SJSA1 (cell line): ENCODE measurements at places on chromosomes 11 and 22.

DNA sequence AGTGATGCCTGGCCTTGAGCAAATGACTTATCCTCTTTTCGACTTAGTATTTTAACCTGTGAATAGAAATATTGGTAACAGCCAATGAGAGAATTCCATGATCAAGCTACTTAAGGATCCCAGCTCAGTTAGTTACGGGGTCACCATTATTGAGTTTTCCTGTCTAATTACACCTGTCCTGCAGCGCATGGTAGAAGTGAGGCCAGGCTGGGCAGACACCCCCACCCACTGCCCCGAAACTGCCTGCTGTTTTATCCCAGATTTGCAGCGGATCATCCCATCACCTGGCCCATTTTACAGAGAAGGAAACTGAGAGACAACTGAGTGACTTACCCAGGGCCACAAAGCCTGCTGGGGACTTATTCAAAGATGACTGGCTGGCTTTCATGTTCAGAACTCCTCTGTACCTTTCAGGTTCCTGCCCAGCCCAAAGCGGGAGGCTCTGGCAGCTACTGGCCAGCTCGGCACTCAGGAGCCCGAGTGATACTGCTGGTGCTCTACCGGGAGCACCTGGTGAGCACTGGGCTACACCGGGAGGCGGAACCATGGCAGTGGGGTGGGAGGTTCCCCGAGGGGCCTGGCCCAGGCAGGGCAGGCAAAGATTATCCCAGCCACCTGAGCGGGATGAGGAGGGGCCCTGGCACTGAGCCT lies 1.4 kb downstream of the MUS81 start:
- DNase-seq: no peak

DNA sequence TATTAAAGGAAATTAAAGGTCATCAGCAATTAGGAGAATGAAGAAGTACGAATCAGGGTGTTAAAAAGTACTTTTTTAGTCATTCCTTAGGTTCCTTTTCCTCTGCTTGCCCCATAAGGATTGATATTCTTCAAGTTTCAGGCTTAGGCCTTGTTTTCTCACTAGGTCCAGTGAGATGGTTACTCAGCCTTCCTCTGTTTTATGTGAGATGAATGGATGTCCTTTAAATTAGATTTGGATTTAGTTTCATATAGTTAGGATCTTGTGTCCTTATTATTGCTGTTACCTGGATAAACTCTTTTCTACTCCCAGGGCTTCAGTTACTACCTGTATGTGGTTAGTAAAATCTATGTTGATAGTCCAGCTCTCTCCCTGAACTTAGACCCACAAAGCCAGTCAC lies 29.2 kb downstream of the FAR1 start:
- no peak for DNase-seq

DNA sequence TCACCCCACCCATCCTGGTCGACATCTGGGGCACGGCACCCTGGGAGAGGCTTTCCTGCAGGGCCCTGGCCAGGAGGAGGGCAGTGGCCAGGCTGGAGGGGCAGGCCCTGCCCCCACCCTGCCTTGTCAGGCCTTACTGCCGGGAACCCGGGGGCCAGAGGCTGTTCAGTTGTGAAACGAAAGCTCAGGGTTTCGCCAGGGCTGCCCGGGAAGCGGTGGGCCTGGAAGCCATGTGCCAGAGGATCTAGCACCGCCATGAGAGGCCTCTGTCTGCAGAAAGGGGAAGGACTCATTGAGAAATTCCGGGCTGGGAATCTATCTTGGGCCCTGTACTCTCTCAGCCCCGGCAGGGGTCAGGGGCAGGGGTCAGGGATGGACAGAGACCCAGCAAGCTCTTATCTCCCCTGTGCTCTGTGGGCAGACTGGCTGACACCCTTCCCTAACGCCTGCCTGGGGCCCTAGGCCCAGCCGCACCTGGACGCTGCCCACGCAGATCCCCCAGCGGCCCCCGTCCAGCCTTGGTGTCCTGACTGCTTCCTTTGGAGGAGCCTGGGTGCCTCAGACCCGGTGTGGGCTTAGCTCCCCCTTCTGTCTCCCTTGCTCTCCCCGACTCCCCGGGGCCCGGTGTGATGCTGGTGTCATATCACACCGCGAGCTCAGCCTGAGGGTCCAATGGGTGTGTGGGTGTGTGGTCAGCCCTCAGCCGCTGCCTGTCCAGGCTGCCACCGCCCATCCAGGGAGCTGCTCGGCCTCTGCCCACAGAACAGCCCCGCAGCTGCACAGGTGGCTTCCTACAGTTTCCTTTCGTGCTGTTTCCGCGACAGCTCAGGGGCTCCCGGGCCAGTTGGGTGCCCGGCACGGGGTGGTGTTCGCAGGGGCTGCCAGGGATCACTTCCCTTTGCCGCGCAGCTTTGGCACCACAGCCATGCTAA lies 6.5 kb downstream of the PIM3 start:
- DNase-seq: no peak

- peak; percentile 81 for DNase-seq
Measured at GRCh38 chr11:14380947-14381561, 22.1 kb upstream of the RRAS2 start.

DNA sequence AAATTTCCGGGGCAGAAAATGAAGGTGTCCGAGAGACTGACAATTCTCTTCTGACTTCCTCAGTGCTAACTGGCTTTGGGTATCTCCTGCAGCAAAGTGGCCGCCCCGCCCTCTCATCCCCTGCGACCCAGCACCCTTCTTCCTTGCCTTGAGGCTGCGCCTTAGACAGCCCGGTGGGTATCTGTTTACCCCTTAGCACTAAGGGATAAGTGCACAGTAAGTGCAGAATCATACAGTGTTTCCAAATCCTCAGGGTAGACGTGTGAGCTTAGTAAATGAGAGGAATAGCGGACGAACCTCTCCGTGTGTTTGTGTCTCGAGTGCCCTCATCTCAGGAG lies 368 bp upstream of the CHORDC1 start:
- no peak for DNase-seq

GRCh38 chr22:30221121-30221992 lies 25.2 kb downstream of the LIF start:
- no peak for DNase-seq

DNA sequence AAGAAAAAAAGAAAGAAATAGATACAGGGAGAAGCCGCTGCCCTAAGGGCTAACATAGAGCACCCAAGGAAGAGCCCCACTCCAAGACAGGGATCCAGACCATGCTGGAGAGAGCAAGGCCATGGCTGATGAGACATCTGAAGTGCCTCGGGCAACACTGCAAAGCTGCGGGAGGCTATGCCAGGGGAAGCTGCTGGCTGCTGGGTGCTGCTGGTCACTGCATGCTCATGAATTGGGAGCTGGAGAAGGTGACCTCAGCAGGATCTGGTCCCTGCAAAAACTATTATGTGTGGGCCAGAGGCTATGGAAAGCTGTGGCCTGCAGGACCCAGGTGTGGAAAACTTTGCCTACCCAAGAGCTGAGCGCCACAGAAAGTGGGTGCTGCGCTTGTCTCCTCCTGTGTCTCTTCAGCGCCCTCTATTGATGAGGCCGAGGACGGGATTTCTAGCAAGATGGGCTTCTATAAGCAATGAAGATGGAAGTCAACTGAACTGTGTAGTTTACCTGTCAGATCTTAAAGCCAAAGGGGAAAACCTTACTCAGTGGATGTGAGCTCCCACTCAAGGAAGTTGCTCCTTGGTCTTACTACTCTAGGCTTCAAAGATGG lies 17.3 kb upstream of the SLC29A2 start:
- DNase-seq: peak; percentile 87

GRCh38 chr11:11387622-11388305 lies 34.7 kb upstream of the CSNK2A3 start:
- DNase-seq: no peak

GRCh38 chr11:87879118-87879517 lies 296.1 kb downstream of the RAB38 start:
- DNase-seq: no peak

GRCh38 chr22:44399906-44400762 lies 87.4 kb upstream of the SHISAL1 start:
- DNase-seq: no peak

DNA sequence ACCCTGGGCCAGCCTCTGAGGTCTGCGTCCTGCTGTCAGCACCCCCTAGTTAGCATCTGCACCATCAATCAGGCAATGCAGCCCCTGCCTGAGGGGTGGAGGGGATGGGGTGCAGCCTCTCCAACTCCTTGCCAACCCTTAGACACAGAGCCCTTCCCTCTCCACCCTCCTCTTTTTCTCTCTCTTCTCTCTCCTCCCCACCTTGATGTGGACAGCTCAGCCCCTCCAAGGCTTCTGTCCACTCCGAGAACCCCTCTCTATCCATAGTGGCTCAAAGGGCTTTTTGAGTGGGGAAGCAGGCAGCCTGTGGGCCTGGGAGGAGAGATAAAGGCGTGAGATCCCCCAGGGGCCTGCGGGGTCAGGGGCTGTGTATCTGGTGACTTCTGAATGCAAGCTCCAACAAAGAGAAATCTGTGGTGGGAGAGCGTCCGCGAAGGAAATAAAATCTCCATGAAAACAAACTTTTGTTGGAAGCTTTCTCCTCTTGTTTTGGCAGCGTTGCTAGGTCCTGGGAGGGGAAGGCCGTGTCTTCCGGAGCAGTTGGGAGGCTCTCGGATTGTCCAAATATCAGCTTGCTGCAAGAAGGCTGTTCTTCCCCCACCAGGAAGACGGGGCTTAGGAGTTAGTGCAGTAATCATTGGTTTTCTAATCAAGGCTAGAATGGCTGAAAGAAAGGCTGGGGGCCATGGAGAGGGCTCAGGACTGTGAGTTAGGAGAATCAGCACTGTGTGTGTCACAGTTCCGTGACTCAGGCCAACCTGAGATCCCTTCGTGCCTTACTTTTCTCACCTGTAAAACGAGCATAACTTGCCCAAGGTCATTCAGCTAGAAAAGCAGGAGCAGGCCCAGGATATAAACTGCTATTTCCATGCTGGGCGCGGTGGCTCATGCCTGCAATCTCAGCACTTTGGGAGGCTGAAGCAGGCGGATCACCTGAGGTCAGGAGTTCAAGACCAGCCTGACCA lies 50.3 kb downstream of the PKNOX2 start:
- DNase-seq: no peak

DNA sequence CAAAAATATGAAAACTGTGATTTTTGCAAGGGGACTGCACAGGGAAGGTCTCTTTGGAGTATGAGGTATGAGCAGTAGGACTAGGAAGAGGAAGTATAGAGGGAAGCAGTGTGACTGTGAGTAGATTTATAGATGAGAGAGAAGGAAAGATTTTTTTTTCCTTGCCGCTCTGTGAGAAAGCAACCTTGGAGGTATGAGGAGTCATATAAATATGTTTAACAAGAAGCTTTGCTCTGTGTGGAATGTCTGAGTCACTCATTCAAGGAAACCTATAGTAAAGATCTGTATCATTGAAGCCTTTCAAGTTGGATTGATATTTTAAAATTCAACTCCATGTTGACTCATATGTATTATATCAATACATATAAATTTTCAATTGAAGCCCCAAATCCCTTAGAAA lies 26.2 kb downstream of the DNHD1 start:
- no peak for DNase-seq

DNA sequence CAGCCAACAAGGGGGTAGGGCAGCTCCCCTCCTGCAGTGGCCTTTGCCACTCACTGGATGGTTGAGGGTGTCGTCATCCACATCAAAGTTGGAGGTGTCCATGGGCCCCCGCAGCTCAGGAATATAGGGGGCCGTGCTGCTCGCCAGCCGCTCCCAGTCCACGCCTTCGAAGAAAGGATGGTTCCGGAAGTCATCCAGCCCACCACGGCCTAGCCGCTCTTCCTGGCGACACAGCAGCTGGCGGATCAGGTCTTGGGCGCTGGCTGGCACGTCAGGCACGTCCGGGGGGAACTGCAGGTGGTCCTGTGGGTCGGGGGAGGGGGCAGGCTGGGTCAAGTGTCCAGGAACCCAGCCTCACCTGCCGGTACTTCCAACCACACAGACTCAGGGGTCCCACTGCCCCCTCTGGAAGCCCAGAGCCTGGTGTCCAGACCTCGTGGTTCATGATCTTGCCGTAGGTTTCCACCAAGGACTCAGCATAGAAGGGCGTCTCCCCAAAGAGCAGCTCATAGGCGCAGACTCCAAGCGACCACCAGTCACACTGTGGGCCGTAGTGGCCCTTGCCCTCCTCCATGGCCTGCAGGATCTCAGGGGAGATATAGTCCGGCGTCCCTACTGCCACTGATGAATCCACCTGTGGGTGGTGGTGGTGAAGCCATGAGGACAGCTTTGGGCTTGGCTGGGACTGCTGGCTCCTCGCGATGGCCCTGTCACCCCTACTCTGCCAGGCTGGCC lies 5.7 kb downstream of the CDC42BPG start:
- no peak for DNase-seq

DNA sequence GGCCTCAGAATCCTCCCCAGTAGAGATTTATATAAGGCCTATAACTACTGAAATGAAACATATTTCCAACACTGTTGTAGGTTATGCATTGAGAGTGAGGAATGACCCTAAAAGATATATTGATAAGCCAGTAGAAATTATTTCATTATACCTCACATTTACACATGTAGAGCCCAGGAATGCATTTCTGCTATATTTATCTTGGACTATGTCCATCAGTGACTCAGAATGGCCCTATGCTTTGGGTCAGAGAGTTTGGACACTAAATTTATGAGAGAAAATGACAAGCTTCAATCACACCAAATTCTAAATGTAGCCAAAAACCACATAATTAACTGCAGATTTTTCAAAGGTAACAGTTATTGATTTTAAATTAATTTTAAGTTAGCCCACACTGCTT lies 761.9 kb downstream of the DLG2 start:
- DNase-seq: peak; percentile 17

DNA sequence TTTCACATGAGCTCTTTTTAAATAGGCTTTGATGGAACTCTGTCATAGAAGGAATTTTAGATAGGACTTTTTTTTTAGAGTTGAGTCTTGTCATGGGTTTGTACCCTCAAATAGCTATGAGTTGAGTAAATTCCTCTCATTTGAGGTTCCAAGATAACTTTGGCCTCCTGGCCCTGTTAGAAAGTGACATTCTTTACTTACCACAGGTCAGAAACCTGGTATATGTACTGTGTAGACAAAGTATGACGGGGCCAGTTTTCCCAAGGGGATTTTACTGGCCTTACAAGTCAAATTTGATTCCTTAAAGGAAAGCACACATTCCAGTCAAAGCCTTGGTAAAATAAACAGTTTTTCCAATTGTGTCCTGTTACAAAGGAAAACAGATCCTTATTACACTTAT lies 729.3 kb upstream of the LUZP2 start:
- DNase-seq: no peak

- DNase-seq: no peak
Measured at GRCh38 chr11:17392872-17393271, 4.4 kb upstream of the KCNJ11 start.

DNA sequence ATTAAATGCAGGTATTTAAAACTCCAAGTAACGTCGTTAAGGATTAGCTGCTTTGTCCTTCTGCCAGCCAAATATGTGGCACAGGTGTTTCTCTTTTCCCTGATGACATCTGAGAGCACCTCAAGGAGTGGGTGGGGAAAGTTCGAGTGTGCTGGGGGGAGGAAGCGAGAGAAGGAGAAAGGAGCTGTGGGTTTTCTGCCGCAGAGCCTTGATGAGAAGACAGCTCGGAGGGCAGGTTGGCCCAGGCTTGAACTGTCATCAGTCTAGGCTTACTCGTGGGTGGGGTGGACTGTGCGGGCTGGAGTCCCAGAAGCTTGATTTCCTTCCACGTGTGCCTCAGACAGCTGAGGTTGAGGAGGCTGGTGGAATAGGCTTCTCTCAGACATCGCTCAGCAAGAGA lies 15.2 kb upstream of the SORL1-AS1 start:
- no peak for DNase-seq
